GM23338 (cell line): ENCODE measurements at places on chromosomes 6 and 20. TPM values are rescaled to one million over a fixed set of nuclear protein-coding genes. Genes with fewer than 3 reads are reported as not detected.
A peak's percentile ranks its signal among the peaks of the same experiment; 100 is the strongest.

- H3K4me3 ChIP-seq = no peak overlapping the region
- no peaks in the 10 kb centered on the region for H3K36me3 ChIP-seq
- no peak overlapping the region for H3K27ac ChIP-seq
- DNase-seq = no peak
- no peaks in the 10 kb centered on the region for H3K27me3 ChIP-seq
These were observed 85.0 kb upstream of the KCNK16 start for GRCh38 chr6:39407446-39407993.

GRCh38 chr6:149268768-149269167 lies 48.7 kb upstream of the TAB2 start:
- no peak overlapping the region for H3K4me3 ChIP-seq
- no peaks in the 10 kb centered on the region for H3K27me3 ChIP-seq
- H3K27ac ChIP-seq = no peak overlapping the region
- no peak for DNase-seq
- no peaks in the 10 kb centered on the region for H3K36me3 ChIP-seq

DNA sequence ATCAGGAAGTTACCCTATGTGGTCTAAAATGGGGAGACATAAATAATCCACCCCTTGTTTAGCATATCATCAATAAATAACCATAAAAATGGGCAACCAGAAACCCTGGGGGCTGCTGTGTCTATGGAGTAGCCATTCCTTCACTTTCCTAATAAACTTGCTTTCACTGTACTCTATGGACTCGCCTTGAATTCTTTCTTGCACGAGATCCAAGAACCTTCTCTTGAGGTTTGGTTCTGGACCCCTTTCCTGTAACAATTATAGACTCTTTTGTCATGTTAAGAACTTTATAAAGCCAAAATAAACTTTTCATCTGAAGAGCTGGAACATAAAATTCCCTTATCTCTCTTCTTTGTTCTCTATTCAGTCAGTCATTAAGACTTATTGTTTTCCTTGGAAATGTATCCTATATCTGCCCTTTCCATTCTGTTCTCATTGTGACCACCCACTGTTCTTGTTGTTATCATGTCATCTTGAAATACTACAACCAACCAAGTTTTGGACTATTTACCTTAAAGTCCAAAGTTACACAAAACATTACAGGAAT lies 29.3 kb upstream of the ZBTB24 start:
- H3K4me1 ChIP-seq = peaks cover 17% of the 10 kb centered on the region
- H3K4me3 ChIP-seq = no peak overlapping the region
- DNase-seq = no peak
- peaks cover 4% of the 10 kb centered on the region; the same call in 1 of the 2 replicates for H3K36me3 ChIP-seq

GRCh38 chr6:163406366-163406765 lies 8.2 kb upstream of the QKI start:
- H3K4me3 ChIP-seq = no peak overlapping the region
- H3K27ac ChIP-seq = peak overlapping the region; percentile 39; the same call in 1 of the 2 replicates
- DNase-seq = no peak
- peaks cover 23% of the 10 kb centered on the region for H3K4me1 ChIP-seq

DNA sequence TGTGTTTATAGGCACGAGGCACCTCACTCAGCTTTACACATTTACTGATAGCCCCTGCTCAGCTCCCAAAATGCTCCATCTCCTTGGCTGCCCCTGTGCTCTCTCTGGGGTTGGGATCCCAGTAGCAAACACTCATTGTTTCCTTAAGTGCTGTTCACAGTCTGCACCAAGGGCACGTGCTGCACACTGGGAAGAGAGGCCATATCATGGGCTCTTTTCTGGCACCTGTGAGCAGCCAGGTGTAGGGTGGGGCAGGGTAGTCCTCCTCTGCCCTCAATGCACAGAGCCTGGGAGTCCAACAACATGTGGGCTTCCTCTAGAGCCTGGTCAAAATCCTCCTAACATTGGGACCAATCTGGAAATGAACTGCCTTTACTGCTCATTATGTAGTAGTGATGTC lies 67.9 kb downstream of the BANF2 start:
- H3K36me3 ChIP-seq = no peaks in the 10 kb centered on the region
- no peaks in the 10 kb centered on the region for H3K27me3 ChIP-seq
- no peak overlapping the region for H3K4me3 ChIP-seq
- no peak overlapping the region for H3K27ac ChIP-seq
- no peak for DNase-seq
- peaks cover 19% of the 10 kb centered on the region for H3K4me1 ChIP-seq

DNA sequence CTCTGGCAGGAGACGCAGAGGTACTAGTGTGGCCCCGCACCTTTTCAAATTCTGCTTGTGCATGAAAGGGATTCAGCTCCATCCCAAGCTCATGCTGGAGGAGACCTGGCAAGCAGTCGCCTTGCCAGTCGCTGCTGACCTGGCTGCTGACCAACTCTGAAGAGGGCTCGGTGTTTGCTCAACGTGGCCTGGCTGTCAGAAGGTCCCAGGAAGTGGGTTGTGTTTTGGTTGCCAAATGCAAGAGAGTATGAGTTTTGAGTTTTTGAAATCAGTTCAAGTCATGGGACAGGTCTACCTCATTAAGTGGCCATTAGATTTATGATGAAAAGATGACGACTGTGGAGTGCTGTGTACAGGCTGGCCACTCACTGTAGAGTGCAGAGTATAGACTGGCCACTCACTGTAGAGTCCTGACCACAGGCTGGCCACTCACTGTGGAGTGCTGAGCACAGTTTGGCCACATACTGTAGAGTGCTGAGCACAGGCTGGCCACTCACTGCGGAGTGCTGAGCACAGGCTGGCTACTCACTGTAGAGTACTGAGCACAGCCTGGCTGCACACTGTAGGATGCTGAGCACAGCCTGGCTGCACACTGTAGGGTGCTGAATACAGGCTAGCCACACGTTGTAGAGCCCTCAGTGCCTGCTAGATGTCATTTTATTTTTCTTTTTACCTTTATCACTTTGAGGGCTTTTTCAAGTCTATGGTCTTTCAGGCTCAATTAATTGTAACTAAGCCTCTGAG lies 193.9 kb downstream of the ZNF217 start:
- no peak overlapping the region for H3K4me3 ChIP-seq
- no peaks in the 10 kb centered on the region for H3K4me1 ChIP-seq
- H3K27me3 ChIP-seq = no peaks in the 10 kb centered on the region
- no peak overlapping the region for H3K27ac ChIP-seq
- DNase-seq = no peak
- H3K36me3 ChIP-seq = no peaks in the 10 kb centered on the region

- peaks cover 23% of the 10 kb centered on the region for H3K4me1 ChIP-seq
- H3K27me3 ChIP-seq = peaks cover 17% of the 10 kb centered on the region
- no peak overlapping the region for H3K4me3 ChIP-seq
- DNase-seq = no peak
- H3K27ac ChIP-seq = no peak overlapping the region
- no peaks in the 10 kb centered on the region for H3K36me3 ChIP-seq
These were observed 5.1 kb downstream of the RCAN2 start for GRCh38 chr6:46486181-46486580.

DNA sequence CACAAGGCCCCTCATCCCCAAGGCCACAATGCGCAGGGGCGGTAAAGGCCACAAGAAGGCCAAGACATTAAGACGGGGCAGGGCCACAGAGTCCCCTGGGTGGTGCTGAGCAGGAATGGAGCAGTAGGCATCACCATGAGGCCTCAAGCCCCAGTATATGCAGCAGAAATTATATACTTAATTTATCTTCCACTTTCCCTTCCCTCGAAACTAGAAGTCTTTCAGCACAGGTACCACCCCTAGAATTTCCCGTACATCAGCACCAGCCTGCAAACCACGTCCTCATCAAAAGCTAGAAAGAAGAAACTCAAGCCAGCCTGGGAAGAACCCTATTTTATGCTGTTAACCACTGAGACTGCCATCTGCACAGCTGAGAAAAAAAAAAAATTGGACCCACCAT lies 89.4 kb downstream of the PLG start:
- no peak overlapping the region for H3K27ac ChIP-seq
- no peak overlapping the region for H3K4me3 ChIP-seq
- H3K4me1 ChIP-seq = peaks cover 11% of the 10 kb centered on the region
- DNase-seq = no peak
- no peaks in the 10 kb centered on the region for H3K36me3 ChIP-seq
- H3K27me3 ChIP-seq = no peaks in the 10 kb centered on the region

DNA sequence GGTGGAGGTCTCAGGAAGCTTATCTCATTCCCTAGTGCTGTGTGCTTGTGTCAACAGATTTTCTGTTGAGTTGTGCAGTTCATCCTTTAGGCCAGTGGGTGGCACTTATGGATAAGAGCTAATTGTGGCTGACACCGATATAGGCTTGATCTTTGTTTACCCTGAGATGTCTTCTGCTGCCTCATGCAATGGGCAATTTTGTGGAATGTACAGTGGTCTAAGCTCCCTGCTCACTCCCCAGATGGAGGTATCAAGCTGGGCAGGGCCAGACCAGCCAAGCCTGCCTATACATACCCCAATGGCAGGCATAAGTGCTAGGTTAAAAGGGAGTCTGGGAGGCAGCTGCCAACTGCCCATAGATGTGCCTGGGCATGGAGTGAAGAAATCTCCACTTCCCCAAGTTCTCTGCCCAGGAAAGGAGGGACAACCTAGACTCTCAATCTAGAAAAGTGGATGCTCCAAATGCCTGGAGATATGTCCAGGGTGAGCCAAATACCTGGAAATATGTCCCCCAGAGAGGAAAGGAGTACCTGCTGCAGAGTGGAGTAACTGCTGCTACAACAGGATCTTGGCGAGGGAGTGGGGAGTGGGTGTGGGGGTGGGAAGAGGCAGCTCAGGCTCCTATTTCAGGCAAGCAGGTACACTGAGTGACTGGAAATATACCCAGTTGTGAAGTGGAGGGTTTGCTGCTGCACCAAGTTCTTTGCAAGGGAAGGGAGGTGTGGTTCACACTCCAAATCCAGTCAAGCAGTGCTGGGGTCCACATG lies 53.2 kb upstream of the ARG1 start:
- peak; percentile 83 for DNase-seq
- H3K27me3 ChIP-seq = no peaks in the 10 kb centered on the region
- no peaks in the 10 kb centered on the region for H3K4me1 ChIP-seq

DNA sequence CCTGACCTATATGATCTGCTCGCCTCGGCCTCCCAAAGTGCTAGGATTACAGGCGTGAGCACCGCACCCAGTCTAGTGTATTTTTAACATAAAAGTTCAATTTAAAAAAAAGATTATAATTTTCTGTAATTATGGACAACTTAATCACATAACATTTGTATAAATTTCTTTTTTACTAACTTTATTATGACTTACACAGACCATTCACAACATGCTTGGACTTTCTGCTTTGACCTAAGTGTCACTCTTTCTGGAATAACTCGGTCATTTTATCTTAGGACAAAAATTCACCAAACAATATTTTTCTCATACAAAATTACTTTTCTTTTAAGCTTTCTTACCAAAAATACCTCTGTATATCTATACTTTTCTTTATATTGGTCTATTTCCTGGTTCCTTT lies 15.4 kb upstream of the IL22RA2 start:
- peaks cover 40% of the 10 kb centered on the region for H3K36me3 ChIP-seq
- DNase-seq = peak; percentile 85
- H3K27me3 ChIP-seq = no peaks in the 10 kb centered on the region
- H3K4me1 ChIP-seq = no peaks in the 10 kb centered on the region

DNA sequence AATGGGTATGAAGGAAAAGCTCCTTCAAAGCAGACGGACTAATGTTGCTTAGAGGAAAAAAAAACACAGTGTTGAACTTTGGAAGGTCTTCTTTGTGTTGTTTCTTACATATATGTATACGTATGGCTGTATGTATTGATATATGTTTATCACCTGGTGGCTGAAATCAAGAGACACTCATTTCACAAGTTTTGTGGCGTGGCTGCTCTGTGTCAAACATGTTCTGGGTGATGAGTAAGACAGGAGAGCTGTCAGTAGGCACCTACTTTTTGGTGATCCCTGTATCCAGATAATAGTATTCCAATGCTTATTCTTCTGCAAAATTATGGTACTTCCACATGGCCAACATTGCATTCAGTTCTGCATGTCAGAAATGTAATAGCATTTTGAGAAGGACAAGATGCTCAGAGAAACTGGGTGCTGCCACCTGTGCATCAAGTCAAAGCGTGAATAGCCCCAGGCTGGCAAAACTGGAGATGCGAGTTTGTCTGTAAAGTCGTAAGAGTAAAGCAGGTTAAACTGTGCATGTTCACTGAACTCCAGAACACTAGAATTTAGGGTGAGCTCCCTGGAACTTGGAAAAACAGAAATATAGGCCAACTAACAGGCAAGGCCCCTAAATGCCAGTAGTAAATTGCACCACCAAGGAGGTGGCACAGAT lies 67.9 kb downstream of the ARMC2 start:
- no peaks in the 10 kb centered on the region for H3K36me3 ChIP-seq
- no peaks in the 10 kb centered on the region for H3K27me3 ChIP-seq
- H3K4me1 ChIP-seq = peaks cover 9% of the 10 kb centered on the region
- H3K4me3 ChIP-seq = no peak overlapping the region

DNA sequence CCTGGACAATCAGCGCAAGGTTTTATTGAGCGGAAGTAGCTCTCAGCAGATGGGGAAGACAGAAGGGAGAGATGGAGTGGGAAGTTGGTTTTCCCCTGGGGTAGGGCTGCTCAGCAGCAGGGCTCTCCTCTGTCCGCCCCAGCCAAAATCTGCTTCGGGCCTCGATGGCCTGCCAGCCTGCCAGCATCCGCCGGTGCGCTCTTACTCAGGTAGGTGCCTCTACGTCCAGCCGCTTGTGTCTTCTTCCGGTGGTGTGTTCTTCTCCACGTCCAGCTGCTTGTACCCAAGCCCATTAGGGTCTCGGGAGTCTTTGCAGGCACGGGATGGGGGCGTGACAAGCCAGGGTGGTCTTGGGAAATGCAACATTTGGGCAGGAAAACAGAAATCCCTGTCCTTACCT lies 1340.0 kb upstream of the MAP3K7 start:
- no peak for DNase-seq
- H3K27me3 ChIP-seq = no peaks in the 10 kb centered on the region
- no peaks in the 10 kb centered on the region for H3K36me3 ChIP-seq
- H3K4me3 ChIP-seq = no peak overlapping the region

DNA sequence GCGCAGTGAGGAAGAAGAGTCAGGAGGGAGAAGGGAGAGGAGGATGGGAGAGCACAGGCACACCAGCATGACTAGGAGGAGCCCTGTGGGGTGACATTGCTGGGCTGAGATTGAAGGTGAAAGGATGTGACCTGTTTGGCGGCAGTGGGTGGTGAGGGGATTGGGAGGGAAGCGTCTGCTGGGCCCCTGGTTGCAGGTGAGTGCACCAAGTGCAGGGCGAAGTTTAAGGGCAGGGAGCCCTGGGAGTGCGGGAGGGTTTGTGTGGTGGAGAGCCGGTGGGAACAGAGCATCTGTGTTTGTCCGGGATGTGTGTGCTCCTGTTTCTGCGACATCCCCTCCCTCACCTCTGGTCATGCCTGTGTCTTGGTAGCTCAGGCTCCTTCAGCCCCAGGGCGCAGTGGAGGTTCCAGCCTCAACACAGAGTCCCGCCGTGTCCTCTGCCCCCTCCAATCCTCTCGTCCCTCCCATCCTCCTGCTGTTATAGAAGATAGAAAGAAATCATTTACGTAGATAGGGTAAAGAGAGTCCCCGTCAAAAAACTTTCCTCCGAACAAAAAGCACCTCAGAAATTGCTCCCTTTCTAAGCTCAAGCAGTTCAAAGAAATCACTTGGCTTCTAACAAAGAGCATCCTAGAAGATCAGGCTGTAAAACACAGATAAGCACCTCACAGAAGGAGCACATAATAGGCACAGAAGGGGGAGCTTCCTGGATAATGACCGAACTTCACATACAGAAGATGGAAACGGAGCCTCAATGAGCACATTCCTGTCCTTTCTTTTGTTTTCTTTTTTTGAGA lies 25.0 kb downstream of the ULBP1 start:
- no peaks in the 10 kb centered on the region for H3K36me3 ChIP-seq
- H3K27ac ChIP-seq = no peak overlapping the region
- peak; percentile 87 for DNase-seq
- peaks cover 97% of the 10 kb centered on the region for H3K27me3 ChIP-seq
- H3K4me1 ChIP-seq = peaks cover 13% of the 10 kb centered on the region; the same call in 1 of the 2 replicates
- peak overlapping the region; percentile 2 for H3K4me3 ChIP-seq

The CMTR1 gene
- polyA plus RNA-seq = 7.3 and 9.9 TPM in 2 replicates

The TBXT gene
- polyA plus RNA-seq = 0.23 and 0.42 TPM in 2 replicates

The REM1 gene
- polyA plus RNA-seq = not detected in 2 replicates

The ADGB gene
- polyA plus RNA-seq = 0.14 TPM in 1 of 2 replicates, not detected in the other

The PBOV1 gene
- not detected in 2 replicates for polyA plus RNA-seq
